D721Med (cell line): ENCODE measurements at places on chromosomes 5 and 9.

DNA sequence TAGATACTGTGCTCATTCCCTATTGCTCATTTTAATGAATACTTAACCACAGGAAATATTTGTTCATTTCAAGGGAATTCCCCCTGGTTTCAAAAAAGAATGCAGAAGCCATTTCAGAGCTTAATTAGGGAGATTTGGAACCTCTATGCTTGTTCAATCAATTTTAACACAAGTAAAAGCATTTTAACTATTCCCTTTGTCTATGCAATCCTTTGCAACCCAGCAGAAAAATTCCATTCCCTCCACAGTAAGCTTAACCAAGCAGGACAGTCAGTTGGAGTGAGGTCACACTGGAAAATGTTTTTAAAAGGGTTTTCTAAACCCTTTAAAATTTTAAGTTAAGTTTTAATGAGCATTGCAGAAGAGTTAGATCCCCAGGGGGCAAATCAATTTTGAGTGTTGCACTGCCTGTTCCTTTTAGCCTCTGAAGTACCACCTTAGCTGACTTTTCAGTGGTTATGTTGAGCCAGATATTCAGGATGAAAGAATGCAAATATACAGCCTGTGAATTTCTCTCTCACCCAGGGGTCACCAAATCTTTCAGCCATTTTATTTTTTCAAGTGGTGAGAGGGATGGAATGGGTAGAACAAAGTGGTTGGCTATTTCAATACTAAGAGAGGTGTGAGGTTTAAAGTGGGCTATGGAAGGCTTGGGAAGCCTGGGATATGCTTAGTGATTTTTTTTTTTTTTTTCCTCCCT, 356.2 kb upstream of the NUDT12 start:
- no peak for DNase-seq

- DNase-seq: no peak
These were observed 26.7 kb upstream of the FCN2 start for GRCh38 chr9:134853893-134854292.

DNA sequence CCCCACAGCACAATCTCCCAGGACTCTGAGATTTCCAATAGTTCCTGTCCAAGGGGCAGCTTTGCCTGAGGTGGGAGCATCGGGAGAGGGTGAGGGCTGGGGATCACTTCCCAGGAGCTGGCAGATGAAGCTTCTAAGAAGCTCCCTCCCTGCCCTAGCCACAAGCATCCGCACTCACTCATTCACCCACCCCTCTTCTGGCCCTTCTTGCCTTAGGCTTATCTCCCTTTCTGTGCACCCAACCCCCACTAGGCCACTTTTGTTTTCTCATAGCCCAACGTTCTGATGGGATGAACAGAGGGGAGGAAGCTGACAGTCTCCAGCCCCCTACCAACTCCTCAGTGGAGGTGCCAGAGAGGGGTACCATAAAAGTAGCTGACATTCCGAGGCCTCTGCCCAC, 3.7 kb upstream of the PCDH1 start:
- DNase-seq: no peak

DNA sequence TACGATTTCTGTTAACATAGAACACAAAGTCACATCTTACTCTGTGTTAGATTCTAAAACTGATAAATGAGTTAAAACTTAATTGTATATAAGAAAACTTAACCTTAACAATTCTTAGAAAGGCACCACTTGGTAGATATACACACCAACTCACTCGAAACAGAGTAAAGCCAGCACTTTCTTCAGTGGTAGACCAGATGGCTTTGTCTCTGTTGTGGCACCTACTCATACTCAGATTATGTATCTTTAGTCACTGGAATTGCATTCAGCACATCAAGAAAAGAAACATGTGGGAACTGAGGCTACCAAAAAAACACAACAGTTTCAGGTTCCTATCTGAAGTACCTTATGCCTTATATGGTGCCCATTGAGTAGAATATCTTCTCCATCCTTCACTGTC, 192.5 kb downstream of the ZNF608 start:
- DNase-seq: no peak

DNA sequence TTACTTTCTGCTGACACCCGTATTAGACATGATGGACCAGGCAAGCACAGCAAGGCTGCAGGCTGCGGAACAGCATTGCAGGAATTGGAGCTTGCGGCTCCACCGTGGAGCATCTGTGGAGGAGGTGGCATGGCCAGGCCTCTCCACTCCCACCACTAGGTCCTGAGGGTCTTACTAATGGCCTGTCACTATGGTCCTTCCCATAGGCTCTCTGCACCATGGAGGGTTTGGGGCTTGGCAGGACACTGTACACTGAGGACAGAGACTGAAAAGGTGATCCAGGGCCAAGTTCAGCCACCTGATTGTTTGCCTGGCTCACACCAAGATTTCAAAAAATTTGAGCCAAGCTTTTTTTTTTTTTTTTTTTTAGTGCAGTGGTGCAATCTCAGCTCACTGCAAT, 14.3 kb upstream of the ZBTB43 start:
- no peak for DNase-seq

DNA sequence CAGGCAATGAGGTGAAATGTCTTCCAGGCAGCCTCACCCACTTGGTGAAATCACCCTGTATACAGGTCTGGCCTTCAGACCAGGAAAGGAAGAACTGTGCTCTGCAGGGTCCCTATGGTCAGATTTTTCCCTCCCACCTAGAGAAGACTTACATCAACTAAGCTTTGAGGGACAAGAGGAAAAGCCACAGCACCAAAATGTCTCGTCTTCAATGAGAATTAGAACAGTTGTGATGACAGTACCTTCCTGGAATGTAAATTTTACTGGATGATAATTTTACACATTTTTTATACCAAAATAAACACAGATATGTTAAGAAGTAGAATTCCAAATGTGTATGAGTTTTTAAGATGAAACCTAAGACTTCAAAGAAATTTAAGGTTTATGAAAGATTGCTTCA, 283.9 kb downstream of the SPOCK1 start:
- DNase-seq: no peak

DNA sequence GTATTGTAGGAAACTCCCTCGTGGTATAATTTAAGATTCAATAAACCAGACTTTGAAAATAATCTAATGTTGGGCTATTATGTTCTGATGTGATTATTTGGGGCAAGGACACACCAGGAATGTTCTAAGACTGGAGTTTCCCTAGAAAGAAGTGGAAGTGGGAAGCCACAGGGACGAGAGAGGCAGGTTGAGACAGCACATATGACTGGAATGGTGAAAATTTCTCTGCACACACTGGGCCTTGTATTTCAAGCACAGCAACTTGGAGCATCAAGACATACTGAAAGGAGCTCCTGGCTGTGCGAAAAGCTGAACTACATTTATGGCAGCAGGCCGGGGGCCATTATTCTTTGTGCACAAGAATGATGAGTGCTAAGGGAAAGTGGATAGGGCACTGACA, 98.2 kb downstream of the CETN3 start:
- DNase-seq: no peak

GRCh38 chr5:155049569-155050383, 36.2 kb downstream of the KIF4B start:
- no peak for DNase-seq

DNA sequence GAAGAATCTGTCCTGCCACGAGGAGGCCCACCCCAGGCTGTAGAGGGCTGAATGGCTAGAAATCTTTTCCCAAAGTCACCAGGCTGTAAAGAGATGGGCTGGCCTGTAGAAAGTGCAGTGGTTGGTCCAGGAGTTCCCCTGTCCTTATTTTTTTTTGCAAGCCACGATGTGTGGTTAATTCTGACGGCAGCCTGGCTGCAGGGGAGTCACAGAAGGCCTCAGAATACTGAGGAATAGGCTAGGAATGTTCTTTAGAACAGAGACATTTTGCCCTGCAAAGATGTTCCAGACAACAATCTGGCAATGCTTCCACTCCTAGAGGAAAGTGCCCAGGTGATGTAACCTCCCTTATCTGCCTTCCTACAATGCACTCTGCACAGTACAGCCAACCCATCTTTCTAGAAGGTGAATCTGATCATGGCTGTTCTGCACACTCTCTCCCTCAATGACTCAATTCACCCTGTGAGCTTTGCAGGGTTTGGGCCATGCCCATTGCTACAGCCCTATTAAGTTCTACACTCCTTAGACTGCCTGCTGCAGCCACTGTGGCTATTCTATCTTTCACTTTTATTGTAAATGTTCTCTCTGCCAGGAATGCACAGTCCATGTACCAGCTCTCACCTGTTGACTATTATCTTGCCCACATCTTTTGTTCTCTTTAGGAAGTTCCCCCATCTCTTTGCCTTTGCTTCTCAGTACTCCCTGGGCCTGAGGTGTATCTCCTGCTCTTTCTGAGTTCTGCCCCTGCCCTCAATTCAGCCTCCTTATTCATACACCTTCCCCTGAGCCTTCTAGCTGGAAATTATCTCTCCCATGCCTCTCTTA, 377.8 kb upstream of the CLINT1 start:
- DNase-seq: no peak

- no peak for DNase-seq
These were observed 29.3 kb upstream of the CPEB4 start for GRCh38 chr5:173858670-173859407.

GRCh38 chr9:127682351-127683136, 24.2 kb upstream of the CFAP157 start:
- no peak for DNase-seq

DNA sequence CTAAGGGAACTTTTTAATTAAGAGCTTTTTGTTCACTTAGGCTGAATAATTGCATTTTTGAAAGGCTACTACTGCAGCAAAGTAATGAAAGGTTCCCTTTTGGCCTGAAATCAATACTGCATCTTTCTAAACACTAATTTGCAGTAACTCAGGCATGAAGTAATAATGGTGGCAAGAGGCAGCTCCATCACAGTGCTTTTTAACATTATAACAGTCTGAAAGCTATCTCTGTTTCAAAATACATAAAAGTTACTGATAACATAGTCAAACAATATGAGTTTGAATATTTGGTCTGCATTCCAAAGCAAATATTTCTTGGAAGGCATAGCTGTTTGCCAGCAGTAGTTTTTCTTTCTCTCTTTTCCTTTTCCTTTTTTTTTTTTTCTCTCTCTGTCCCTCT, 113.4 kb downstream of the FBN2 start:
- no peak for DNase-seq

DNA sequence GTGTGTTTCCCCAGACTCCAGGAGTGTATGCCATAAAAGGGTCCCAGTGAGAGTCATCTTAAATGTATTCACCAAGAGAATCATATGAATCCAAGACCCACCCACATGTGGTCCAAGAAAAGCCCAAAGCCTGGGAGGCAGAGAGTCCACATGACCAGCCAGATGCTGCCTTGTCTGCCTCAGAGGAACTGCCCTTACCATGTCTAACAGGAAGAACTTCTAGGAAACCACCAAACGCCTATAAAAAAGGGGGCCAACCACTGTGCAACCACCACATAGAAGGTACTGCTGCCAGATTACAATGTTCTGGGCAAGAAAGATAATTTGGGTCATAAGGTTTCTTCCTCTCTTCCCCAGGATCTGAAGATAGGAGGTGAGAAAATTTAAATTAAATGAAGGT, 129.8 kb upstream of the SLC24A2 start:
- DNase-seq: no peak

DNA sequence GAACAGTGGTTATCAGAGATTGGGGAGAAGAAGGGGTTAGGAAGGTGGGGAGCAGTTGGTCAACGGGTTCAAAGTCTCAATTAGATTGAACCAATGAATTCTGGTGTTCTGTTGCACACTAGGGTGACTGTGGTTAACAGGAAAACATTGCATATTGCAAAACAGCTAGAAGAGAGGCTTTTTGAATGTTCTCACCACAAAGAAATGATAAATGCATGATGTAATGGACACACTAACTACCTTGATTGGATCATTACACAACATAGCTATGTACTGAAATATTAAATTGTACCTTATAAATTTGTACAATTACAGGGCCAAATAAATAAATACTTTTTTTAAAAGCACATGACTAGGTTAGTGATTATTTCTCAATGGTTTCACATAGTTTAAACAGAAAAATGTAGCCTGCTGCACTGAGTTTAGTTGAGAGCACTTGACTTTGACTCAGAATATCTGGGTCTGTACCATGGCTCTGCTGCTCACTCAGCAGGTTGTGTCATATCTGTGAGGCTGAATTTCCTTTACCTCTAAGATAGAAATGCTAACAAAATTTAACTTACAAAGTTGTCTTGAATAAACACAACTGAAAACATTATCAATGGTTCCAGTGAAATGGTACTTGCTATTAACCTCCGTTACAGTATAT, 30.4 kb downstream of the NUDT12 start:
- DNase-seq: no peak
